ENCODE measurements at places on chromosomes 11 and 22.

DNA sequence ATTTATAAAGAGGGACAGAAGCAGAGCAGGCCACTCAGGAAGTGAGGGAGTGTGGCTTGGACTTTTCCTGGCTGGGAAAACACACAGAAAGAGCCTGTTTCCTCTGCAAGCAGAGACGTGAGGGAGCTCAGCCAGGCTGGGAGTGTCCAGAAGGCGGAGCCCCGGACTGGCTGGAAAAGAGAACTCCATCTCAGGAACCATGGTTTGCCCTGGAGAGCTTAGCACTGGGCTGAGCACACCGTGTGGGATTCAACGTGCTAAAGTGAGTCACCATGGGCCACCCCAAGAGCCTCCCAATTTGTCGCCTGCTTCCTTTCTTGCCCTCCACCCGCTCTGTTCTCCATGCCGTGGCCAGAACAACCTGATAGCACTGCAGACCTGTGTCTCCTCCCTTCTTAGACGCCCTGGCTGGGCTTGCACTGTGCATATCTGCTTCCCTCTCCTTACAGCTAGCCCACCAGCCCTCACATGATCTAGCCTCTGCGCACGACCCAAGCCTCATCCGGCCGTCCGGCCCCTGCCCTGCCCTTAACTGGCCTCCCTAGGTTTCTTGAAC lies 51.8 kb downstream of the GALNT18 start:
- DNase-seq: no peak

DNA sequence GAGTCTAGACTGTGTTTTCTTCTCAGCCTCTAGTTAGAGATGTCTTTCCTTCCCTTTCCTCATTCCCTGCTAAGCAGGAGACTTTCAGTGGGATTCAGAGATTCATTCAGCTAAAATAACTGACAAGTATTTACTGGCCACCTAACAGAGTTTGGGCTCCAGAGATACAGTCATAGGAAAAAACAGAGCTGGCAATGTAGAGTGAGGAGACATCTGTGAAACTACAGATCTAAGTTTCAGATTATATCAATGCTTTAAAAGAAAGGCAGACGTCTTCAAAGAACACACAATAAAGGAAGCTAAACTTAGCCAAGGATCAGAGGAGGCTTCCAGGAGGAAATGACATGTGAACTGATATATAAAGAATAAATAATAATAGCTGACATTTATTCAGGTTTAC lies 355.6 kb upstream of the DDI1 start:
- no peak for DNase-seq

GRCh38 chr22:27253108-27253902 lies 548.3 kb downstream of the MN1 start:
- no peak for DNase-seq

DNA sequence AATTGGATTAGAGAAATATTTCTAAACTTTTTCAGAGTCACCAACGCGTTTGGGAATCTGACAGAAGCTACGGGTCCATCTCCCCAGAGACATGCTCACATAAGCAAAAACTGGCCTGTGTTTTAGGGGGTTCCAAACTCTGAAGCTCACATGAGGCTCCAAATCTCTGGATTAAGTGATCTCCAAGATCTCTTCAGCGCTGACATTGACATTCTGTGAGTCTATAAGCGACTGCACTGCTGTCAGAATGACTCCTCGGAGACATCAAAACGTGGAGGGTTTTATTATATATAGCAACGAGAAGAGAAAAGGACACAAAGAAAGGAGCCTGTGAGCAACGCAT lies 642 bp upstream of the SIK2 start:
- DNase-seq: no peak

DNA sequence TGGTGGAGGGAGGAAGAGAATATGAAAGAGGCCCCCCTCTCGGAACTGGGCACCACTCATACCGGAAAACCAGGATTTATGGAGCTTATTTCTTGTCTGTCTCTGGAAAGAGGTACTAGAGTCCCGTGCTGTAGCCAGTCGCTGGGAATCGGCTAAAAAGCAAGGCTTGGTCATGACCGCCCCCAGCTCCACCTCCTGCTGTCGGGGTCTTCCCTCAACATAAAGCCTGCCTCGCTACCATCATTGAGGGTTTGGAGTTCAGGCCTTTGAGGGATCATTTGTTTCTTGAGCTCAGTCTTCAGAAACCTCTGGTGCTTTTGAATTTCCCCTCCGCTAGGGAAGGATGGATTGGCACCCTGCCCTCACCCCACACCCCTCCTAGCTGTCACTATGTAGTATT lies 97.1 kb downstream of the TSPAN18 start:
- DNase-seq: no peak

- DNase-seq: no peak
Observed at GRCh38 chr11:97615546-97615945, 1225.7 kb downstream of the JRKL start.

- DNase-seq: no peak
Observed at GRCh38 chr22:17407643-17408042, 38.4 kb downstream of the CECR2 start.

- DNase-seq: no peak
Observed at GRCh38 chr11:1041471-1041870, 5.0 kb upstream of the MUC6 start.

GRCh38 chr11:95074792-95075563 lies 8.3 kb downstream of the SRSF8 start:
- no peak for DNase-seq

DNA sequence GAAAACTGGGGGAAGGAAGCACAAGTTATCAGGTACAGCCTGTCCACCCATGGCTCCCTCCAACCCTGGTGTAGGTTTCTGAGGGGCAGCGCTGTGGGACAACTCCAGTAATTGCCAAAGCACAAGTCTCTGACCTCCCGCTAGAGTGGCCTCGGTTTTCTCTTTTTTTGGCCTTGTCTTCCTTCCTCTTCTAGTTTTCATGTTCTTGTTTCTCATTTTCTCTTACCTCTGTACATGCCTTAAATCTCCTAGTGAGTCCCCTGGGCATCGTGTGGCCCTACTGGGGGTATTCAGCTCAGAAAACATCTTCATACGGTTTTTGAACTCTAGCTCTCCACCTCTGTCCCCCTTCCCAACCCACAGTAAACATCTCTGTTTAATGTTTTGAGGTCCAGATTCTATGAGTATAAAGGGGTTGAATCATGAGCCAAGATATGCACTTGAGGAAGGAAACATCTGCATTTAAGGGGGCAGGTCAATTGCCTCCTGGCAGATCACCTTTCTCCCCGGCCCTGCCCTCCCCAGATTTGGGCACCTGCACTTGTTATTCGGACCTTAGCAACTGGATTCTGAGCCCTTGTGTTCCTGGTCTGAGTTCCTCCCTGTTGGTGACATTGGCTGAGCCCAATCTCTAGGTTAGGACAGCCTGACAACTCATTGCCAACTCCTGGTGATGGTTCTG lies 8.4 kb upstream of the LMO2 start:
- no peak for DNase-seq

- no peak for DNase-seq
Observed at GRCh38 chr11:77617892-77618291, 19.7 kb downstream of the CLNS1A start.

GRCh38 chr11:1152316-1153104 lies 5.2 kb upstream of the MUC5AC start:
- peak; percentile 39 for DNase-seq

- peak; percentile 39 for DNase-seq
Observed at GRCh38 chr11:3094223-3094824, 37.1 kb upstream of the CARS1 start.

GRCh38 chr22:45938913-45939312 lies 38.0 kb downstream of the WNT7B start:
- DNase-seq: no peak

DNA sequence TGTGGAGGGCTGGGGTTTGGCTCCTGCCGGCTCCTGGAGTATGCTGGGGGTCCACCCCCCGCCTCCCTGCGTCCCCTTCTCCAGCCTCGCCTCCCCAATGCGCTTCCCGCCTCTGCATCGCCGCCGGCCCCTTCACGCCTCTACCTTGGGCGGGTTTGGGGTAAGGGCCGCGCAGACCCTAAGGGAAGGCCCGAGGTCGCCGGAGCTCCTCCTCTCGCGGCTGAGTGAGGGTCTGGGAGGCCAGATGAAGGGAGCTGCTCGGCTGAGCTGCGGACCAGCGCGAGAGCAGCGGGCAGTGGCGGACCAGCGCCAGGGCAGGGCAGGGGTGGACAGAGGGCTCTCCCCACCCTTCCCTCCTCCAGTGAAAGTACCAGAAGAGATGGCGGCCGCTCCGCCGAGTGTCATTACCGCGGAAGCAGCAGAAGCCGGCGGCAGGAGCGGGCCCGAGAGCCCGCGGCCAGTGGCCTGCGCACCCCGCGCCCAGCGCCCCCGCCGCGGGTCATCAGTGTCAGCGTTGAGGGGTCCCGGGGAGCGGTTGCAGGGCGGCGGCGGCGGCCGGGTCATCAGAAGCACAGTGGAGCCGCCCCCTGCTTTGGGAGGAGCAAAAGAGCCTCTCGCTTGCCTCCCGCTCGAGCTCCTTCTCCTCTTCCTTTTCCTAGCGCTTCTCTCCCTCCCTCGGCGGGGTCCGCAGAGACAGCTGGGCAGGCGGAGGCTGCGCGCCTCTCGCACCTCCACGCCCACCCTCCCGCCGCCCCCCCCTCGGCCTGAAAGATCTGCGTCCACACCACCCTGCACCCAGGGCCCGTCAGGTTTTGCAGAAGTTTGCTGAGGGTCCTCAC lies 255.6 kb upstream of the CADM1 start:
- peak; percentile 69 for DNase-seq

DNA sequence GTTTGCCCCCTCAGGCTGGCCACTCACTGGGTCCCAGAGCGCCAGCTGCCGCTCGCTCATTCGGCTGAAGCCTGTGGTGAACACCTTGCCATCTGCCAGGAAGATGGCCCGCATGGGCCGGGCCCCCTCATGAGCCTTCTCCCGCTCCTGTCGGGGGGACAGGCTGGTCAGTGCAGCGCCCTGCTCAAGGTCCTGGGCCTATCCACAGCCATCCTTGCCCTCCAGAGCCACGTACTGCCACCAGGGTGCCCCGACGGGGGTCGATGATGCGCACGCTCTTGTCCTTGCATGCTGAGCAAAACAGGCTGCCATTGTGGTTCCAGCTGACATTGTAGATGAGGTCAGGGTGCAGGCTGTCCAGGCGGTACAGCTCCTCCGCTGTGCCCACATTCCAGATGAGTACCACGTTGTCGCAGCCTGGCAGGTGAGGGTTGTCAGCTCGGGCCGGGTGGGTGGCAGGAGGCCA lies 2.1 kb downstream of the CORO1B start:
- DNase-seq: no peak

DNA sequence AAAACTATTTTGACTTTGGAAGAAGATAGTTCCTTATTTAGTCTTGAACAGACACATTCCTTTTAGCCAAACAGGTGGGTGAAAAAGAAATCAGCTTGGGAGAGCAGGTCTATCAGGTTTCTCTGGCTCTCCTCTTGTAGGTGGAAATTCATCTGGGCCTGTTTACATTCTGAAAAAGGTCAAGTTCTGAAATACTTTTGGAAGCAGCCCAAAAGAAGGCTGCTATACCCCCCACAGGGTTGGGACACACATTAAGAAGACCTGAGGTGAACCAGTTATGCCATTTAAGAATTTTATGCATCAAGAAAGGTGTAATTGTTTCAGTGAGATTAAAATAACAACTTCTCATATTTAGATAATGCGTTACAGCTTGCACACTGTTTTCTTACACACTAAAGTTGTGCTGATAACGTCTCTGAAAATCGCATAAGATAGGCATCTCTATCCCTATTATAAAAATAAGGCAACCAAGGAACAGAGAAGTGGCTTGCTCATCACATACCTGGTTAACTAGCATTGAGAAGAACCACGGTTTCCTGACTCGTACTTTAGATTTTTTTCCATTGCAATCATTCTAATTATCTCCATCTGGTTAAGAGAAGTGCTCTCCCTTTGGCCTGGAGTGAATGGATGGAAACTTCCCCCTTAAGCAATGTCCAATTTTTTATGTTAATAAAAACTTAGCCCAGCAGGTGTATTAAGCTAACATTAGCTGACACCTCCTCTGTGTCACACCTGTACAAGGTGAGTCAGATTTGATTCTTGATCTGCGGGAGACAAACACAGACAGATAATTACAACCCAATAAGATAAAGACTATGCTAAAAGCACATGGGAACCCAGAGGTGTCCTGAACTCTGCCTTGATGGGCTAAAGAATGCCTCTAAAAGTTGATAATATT lies 60.5 kb upstream of the UCP3 start:
- DNase-seq: no peak

- peak; percentile 44 for DNase-seq
Observed at GRCh38 chr11:56885177-56885576, 103.5 kb upstream of the OR5AK2 start.

GRCh38 chr11:70016666-70017367 lies 61.3 kb upstream of the ANO1 start:
- no peak for DNase-seq

DNA sequence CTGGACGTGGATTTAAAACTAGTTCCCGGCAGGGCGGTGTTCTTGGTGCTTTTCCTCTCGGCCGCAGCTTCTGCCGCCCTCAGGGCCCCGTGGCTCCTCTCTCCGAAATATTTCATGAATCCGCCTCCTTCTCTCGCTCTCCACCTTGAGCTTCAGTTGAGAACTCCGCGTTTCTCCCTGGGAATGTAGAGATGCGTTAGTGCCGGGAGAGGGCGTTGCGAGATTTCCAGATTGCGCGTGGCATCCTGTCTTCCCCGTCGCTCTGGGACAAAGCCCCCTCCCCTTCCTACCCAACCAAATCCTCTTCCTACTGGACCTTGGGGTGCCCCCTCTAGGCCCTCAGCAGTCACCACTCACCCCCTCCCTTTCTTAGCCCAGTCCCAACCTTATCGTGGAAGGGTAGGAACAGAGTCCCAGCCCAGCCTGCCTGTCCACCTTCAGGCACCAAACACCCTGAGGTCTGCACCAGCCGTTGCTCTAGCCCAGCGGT lies 15.5 kb upstream of the RAC2 start:
- DNase-seq: peak; percentile 69

- no peak for DNase-seq
Observed at GRCh38 chr22:43428005-43428485, 16.2 kb downstream of the MPPED1 start.

GRCh38 chr11:126599217-126599897 lies 243.9 kb downstream of the ST3GAL4 start:
- DNase-seq: no peak

DNA sequence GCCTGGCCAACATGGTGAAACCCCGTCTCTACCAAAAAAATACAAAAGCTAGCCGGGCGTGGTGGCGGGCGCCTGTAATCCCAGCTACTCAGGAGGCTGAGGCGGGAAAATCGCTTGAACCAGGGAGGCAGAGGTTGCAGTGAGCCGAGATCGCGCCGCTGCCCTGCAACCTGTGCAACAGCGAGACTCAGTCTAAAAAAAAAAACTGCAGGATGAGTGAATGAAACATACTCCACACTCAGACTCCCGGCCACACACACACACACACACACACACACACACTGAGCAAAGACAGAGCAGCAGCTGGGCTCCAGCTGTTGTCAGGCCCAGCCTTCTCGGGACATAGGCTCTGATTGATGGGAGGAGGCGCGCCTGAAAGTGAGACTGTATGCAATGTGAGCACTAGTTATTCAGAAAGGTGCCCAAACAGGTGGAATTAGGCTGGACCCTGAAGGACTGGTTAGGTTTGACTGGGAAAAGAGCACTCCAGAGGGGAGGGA lies 1.5 kb upstream of the PLEKHA7 start:
- DNase-seq: no peak

Data from ecto neural progenitor cell (in vitro differentiated cells).